Esophagus squamous epithelium (tissue), 5 donors: ENCODE measurements at places on chromosomes 3 and 15. TPM values are rescaled to one million over a fixed set of nuclear protein-coding genes. Genes with fewer than 3 reads are reported as not detected.

AADAC gene
- 6.5 TPM for total RNA-seq

WDR76 gene
- total RNA-seq: 4.6 TPM

GRCh38 chr3:136667081-136667480 is 85.1 kb downstream of the STAG1 start:
- no peak for DNase-seq

DNA sequence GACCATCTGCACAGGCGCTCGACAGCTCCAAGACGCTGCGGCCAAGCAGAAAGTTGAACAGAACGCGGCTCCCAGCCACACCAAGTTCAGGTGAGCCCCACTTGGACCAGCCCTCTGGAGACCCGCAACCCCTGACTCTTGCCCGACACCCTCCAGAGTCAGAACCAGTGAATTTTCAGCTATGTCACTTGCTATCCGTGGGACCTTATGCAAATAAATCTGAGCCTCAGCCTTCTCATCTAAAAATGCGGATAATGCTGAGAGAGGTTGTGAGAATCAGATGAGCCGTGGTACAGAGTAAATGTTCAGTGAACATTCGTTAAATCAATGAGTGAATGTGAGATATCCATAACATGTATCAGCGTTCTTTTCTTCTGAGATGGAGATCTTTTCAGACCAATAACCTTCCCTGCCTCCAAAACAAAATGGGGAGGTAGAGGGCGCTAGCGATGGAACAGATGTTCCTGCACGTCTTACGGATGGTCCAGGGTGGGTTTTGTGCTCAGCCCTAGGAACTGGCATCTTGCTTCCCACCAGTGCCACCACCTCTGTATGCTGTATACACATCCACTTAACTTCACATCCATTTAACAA is 524 bp downstream of the MRPS11 start:
- DNase-seq: no peak

- no peak for DNase-seq
Measured at GRCh38 chr3:21704796-21705195, 46.2 kb downstream of the ZNF385D start.
